Endothelial cell (in vitro differentiated cells): ENCODE measurements at places on chromosomes 12 and 14.

GRCh38 chr14:35344107-35344807 is 52.1 kb downstream of the PSMA6 start:
- no peak for DNase-seq

GRCh38 chr12:109735051-109735521 is 21.5 kb downstream of the FAM222A start:
- no peak for DNase-seq

GRCh38 chr12:62631471-62632410 is 165.1 kb downstream of the MON2 start:
- peak; percentile 62 for DNase-seq

DNA sequence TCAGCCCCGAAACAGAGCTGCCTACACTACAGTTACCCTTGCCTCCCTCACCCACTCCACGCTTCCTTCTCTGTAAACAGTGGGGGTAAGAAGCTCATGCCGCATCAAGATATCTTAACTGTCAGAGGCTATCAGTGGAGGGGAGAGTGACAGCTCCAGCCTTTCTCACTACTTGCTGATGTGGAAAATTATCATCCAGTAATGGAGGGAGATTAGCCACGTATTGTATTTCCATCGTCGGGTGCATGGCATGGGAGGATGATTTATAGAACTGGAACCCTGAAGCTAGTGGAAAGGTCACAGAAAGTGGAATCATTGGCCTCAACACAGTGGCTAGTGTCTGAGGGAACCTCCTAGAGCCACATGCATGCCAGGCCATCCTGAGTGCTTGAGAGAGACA is 270.9 kb upstream of the FKBP4 start:
- DNase-seq, result no peak

GRCh38 chr12:95548539-95549391 is 2.5 kb downstream of the USP44 start:
- DNase-seq, result peak; percentile 76

- no peak for DNase-seq
These were observed 35.2 kb downstream of the HELB start for GRCh38 chr12:66337381-66338010.

GRCh38 chr14:104118006-104118844 is 20.2 kb upstream of the KIF26A start:
- DNase-seq, result no peak

DNA sequence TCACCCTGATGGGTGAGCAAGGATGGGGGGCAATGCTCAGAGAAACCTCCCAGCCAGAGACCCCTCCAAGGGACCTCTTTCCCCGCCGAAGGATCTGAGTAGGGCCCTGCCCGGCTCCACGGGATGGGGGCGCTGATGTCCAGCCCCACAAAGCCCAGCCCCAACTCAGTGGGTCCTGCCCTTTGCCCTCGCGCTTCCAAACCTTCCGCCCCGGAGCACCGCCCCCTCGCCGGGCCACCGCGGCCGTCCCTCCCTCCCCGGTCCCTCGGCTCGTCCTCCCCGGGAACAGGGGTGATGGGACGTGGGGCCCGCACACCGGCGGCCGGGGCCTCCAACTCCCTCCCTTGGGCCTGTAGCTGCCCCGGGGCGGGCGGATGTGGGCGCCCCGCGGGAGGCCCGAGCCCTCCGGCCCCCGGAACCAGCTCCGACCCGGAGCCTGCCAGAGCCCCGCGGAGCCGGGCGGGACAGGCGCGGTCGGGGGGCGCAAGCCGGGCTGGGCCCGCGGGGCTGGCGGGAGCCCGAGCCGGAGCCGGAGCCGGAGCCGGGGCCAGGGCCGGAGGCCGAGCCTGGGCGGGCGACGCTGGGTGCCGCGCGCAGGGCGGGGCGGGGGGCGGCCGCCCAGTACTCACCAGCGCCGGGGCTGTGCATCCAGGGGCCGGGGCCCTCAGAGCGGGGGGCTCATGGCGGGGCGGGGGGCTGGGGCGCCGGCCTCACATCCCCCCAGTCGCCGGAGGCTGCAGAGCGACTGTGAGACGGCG is 386 bp downstream of the HDAC7 start:
- DNase-seq, result peak; percentile 70

DNA sequence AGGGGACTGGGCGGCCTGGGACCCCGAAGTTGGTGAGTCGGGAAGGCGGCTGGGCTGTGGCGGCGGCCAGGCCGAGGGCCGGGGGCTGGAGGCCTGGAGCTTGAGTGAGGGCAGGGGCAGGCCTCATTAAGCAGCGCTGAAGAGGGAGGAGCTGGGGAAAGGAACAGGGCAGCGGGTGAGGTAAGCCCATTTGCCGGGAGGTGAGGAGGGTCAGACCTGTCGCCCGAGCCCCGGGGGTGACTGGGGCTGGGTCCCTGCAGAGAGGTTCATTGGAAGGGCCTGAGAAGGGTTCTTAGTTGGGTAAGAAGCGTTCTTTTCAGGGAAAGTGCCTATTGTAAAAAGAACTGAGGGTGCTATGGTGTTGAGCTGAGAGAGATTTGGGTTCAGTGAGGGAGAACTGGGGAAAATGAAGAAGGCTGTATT is 441 bp downstream of the RAB5B start:
- peak; percentile 39 for DNase-seq

GRCh38 chr12:75650595-75651341 is 139.4 kb upstream of the KRR1 start:
- DNase-seq, result no peak

GRCh38 chr12:11545484-11546330 is 103.8 kb upstream of the ETV6 start:
- DNase-seq, result no peak

GRCh38 chr12:13342971-13343370 is 146.4 kb downstream of the EMP1 start:
- DNase-seq, result no peak

DNA sequence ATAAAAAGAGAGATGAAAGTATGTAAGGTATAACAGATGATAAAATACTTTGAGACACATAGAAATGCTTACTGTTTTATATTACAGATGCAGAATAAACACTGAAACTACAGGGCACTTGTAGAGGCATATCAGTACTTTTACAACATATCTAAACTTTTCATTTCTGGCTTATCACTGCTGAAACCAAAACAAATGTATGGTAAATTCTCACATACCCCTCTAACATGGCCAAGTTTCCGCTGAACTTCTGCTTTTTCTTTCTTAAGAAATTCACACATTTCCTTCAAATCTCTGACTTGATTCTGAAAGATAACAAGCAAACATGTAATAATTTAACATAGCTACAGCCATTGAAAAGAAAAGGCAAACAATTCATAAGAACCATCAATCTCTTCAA is 33.3 kb upstream of the C12orf50 start:
- DNase-seq, result no peak

GRCh38 chr12:78290606-78291345 is 460.1 kb downstream of the NAV3 start:
- DNase-seq, result no peak

DNA sequence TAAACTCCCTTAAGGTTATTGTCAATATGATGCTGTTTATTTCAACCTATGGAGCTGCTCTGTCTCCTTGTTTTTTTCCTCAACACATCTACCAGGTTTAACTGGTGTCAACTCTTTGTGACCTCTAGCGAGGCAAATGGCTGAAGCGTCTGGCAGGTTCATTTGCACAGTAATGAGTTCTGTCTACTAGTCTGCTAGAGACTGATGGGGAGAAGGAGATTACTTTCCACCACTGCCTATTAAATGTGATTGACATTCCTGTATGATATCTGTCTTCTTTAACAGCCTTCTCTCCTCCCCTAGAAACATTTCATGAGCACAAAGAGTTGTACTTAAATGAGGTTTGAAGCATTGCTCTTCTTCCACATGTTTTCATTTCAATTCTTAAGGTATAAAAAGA is 253.7 kb downstream of the SLC6A15 start:
- no peak for DNase-seq

DNA sequence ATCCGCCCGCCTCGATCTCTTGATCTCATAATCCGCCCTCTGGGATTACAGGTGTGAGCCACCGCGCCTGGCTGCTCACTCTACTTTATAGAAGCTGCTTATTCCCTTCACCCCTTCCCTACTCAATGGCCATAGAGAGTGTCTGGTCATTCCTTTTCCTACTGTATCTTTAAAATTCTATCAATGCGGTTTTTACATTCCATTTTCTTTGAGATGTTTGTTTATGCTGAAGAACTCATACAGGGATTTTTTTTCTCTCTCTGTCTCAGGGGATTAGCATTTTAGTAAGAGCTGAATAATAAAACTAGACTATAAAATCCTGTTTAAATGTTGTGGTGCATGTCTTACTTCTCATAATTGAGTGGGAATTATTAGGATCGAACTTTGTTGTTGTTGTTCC is 218.6 kb upstream of the FOXN3 start:
- no peak for DNase-seq

GRCh38 chr12:129551441-129551840 is 352.4 kb downstream of the TMEM132D start:
- DNase-seq, result no peak

GRCh38 chr12:109592905-109593272 is 19.3 kb downstream of the MVK start:
- no peak for DNase-seq

DNA sequence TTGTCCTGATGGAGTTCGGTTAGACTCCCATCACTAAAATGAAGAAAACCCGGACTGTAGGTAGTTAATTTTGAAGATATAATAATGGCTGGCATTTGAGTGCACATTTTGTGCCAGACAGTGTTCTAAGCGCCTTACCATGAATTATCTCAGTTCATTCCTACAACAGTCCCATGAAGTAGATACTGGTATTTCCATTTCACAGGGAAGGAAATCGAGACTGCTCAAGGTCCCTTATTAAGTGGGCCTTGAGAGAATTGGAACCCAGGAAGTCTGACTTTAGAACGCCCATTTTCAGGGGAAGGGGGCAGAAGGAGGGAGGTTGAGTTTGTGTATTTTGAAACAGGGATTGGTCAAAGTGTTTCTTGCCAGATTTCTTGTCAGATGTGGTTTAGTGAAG is 855 bp downstream of the MNAT1 start:
- DNase-seq, result no peak

DNA sequence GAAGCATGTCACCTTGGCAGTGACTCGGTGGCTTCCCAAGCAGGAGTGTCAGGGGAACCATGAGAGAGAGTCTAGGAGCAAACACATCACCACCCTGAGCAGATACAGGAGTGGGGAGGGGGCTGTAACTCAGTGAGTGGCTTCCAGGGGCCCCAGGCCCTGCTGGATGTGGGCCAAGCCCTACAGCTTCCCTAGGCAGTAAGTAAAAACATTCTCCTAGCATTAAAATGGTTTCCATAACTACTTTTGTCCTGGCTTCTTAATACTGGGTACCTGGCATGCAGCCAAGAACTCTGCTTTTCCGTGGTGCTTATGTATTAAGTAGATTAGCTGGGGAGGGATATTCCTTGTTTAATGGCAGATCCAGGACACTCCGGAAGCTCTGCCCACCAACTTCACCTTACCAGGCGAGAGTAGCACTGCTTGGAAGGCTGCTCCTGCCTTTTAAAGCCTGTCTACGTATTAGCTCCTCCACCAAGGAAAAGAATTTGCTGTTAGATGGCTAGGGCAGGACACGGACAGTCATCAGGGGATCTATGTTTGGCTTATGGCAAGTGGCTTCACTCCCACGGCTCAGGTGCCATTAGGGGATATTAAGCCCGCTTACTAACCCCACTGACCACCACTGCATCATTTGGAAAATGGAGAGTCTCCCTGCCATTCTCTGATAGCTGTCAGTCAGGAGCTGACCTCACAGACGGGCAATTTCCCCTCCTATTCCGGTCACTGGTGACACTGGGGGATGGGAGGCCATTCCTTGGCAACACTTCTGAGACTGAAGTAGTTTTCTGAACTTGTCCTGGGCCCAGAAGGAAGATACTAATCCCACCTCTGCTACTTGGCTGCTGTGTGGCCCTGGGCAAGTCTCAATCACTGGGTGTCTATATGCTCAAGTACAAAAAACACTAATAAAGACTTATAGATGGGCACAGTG is 22.8 kb downstream of the OTUB2 start:
- DNase-seq, result no peak

DNA sequence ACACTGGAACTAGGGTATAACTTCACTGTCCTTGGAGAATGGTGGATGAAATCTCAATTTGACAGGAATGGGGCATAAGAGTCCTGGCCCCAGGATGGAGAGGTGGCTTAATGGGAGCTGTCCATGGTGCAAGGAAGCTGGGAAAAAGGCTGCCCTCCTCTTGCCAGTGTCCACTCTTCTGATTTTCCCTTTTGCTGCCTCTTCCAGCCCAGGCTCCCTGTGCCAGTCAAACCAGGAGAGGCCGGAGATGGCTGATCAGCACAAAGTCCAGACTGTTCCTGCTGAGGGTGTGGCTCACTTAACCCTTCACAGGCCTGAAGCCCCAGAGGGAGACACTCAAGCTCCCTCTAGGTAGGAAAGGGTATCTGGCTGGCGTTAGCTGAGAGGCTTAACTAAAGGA is at the start of gene MYO1A:
MYO1A (minus strand) TSS at position 240 of the 400 bp plus-strand sequence. CDS start 1,806 bp downstream, outside the sequence.
- peak; percentile 40 for DNase-seq

- no peak for DNase-seq
These were observed 18.5 kb upstream of the GPRC5A start for GRCh38 chr12:12872934-12873275.

DNA sequence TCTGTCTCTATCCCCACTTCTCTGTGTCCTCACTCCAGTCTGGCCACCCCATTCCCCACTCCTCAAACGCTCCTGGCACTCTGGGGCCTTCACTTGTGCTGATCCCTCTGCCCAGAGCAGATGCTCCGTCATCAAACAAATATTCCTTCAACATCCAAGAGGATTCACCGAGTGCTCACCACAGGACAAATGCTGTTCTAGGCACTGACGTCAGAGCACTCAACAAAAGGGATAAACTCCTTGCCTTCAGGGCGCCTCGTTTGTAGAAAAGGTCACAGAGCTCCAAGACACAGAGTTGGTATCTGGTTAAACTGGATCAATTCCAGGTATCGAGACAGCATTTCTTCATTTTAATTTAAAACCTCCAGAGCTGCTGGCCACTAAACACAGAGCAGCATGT is 35.3 kb downstream of the PSMC1 start:
- DNase-seq, result no peak
